Effector CD8-positive, alpha-beta T cell (primary cell): ENCODE measurements at places on chromosomes 7 and 10.

DNA sequence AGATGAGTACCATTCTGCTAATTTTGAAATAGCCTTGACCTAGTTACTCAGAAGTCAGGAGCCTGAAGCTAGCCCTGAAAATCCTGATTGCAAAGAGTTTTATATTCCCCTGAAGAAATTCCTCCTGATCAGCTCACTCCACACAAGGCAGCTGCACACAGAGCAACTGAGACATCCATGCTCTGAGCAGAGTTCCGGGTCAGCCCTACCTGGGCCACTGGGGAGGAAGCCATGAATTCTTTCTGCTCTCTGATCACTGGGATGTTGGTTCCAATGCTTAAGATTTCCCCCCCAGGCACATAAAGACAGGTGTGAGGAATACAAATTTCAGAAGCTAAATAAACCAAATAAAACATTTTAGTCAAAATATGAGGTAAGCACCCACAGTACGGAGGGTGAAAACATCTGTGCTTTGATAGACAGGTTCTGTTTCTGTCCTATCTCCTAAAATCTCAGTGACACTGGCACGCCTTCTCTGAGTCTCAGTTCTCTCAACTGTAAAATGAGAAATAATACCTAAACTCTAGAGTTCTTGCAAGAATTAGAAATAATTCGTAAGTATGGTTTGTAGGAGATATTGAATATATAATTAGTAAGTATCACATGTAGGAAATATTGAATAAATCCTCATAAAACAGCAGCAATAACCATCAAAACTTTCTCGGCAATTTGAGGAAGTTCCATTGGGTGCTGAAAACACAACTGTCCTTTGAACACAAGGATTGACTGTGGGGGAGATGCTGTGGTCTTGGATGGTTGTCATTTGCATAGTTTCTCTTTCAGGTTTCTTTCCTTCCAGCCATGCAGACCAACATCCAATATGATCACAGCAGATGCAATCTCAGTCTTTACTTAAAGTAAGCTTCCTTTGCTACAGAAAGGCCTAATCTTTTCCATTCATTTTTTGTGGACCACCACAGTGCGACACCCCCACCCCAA, 133.0 kb upstream of the TNS3 start:
- no peak for DNase-seq

- no peak for DNase-seq
Measured at GRCh38 chr10:128099901-128100300, 26.3 kb downstream of the MKI67 start.

GRCh38 chr7:48116043-48116442, 27.0 kb downstream of the UPP1 start:
- no peak for DNase-seq

DNA sequence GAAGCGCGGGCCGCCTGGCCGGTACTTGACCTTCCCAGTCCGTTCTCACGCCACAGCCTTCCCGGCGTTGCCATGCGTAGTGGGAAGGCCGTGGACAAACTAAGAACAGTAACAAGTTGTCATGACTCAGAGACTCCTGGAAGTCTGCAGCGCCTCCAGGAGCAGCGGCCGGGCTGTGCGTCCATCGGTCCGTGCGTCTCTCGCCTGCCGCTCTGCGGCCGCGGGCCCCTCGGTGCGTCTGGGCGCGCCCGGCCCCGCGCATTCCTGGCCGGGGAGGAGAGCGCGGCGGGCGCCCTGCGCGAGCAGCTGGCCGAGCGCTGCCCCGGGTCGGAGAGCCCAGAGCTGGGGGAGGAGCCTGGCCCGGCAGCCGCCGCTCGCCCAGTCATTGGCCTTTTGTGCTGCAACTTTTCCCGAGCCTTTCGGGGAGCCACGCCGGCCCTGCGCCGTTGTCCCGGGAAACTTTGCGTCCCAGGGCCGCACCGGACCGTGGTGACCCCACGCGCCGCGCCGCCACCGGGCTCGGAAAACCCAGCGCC, 123.7 kb downstream of the TACC2 start:
- DNase-seq, result no peak

GRCh38 chr7:99195867-99196266, 12.0 kb downstream of the KPNA7 start:
- no peak for DNase-seq

- DNase-seq, result no peak
Measured at GRCh38 chr7:139776486-139777132, 1.2 kb downstream of the HIPK2 start.

DNA sequence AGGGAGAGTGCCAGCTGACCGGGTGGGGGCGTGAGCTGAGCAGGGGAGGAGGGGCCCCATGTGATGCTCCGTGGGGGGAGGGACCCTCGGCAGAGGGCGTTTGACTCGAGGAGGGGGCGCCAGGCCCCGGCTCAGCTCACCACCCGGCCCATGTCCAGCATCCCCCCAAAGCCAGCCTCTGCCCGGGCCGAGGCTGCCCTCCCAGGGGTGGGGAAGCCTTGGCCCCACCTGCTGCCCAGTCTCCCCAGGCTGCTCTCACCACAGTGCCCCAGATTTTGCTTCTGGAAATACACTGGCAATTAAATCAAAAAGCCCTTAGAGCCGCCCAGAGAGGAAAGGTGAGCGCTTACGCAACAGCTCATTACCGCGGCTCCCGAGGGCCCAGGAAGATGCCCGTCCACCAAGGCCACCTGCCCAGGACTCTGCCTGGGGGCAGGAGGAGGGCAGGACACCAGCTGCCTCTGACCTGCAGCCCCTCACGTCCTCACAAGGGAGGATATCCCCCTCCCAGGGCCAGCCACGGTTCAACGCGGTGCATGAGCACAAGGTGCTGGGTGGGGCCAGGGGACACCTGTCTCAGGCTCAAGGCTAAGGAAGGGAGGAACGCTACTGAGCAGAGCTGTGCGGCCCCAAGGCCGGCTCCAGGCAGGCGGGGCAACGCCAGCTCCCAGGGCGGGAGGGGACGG, 70.0 kb upstream of the INPP5A start:
- DNase-seq, result no peak
